ENCODE measurements at places on chromosomes 6 and 20.

- DNase-seq = no peak
Observed at GRCh38 chr20:37821696-37822095, 81.2 kb upstream of the VSTM2L start.

- DNase-seq = peak; percentile 24
Observed at GRCh38 chr6:141326426-141326825, 806.3 kb upstream of the GJE1 start.

DNA sequence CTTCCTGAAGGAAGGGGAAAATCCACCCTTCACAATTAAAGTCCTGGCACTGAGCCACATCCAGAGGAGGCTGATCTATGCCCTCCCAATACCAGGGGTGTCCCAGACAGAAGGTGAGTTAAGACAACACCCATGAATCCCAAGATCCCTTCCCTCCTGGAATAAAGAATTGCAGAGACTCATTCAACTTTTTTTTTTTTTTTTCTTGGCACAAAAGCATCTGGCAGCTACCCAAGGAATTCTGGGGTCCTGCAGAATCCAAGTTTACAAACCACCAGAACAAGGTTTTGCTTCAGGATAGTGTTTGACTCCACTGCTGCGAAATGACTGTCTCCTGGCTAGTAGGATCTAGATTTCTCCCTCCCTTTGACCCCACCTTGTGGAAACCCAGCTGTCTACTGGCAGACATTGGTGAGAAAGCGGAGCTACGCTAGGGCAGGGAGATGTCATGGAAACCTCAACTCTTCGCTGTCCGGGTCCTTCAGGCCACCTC is 37.4 kb downstream of the JAG1 start:
- no peak for DNase-seq

DNA sequence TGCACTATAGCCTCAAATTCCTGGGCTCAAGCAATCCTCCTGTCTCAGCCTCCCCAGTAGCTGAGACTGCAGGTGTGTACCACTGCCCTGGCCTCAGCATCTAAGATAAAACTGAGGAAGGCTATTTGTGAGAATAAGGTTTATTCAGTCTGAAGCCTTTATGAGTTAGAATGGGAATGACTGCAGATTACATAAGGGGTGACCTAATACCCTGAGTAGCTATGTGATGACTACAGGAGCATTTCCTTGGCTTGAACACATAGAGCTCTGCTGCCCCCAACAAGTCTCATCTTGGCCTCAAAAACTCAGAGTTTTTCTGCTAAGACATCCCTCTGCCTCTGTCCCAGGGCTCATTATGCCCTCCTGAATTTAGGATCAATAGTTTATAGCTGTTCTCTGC is 7.6 kb downstream of the GSS start:
- no peak for DNase-seq

DNA sequence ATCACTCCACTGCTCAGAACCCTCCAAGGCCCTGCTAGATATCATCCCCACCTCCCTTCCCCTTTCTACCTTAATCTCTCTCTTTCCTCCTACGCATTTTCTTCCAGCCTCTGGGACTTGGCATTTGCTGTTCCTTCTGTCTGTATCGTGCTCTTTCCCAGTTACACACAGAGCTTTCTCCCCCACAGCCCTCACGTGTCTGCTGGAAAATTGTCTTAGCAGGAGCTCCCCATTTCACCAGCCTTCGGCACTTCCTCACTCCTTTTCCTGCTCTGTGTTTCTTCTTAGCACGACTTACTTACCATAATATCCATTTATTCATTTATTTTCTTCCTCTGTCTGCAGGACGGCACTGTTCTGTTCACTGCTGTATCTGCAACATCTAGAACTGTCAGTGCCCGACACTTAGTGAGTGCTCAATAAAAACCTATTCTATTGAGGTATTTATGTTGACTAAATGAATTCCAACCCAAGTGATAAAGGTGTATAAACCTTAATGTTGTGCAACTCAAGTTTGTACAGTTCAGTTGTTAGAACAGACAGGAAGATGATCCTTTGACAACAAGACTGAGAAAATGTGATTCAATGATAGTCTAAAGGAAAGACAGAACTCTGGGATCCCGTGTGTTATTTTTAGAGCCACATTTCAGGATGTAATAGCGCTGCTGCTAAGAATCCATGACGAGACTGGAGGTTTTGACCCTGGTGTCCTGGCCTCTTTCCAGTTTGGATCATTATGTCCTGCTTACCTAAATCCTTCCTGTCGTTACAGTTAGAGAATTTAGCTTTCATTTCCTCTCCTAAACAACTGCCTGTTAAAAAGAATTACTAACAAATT is 170.1 kb upstream of the LAMP5 start:
- no peak for DNase-seq

GRCh38 chr6:118895261-118895560 is 1.3 kb downstream of the ASF1A start:
- no peak for DNase-seq

DNA sequence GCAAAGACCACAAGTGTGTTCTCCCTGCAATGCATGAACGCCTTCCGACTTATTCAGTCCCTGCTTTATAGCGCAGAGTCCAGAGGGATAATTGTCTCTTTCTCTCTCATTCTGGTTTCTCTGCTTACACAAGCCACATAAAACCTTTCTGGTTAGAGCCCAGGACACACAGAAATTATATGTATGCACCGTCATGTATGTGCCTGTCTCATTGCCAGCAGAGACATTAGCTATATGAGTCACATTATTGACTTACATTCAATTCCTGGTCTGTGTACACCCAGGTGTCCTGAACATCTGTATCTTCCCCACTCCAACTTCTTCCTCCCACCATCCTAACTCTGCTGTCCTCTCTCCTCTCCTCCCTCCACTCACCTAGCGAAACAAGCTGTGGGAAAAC is 44.0 kb downstream of the LRFN2 start:
- DNase-seq = no peak

- no peak for DNase-seq
Observed at GRCh38 chr6:133761706-133762105, 127.2 kb upstream of the TCF21 start.

- no peak for DNase-seq
Observed at GRCh38 chr6:4180652-4181255, 45.4 kb upstream of the ECI2 start.

- DNase-seq = no peak
Observed at GRCh38 chr6:125810445-125810844, 19.7 kb downstream of the NCOA7 start.

DNA sequence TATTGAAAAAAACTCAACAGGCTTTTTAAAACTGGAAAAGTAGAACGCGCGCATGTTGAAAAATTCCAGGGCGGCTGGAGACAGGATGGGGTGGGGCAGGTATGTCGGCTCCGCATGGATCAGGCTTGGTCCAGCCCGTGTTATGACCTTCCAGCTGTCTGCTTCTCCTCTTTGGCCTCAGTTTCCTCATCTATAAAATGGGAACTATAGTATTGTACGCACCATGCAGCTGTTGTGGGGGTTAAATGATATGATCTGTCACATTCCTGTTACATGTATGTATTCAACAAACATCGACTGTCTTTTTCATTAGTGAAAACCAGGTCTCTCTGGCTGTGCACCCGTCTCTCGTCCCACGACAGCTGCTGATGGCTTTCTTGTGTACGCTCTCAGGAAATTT is 18.8 kb downstream of the PHACTR3 start:
- DNase-seq = no peak

DNA sequence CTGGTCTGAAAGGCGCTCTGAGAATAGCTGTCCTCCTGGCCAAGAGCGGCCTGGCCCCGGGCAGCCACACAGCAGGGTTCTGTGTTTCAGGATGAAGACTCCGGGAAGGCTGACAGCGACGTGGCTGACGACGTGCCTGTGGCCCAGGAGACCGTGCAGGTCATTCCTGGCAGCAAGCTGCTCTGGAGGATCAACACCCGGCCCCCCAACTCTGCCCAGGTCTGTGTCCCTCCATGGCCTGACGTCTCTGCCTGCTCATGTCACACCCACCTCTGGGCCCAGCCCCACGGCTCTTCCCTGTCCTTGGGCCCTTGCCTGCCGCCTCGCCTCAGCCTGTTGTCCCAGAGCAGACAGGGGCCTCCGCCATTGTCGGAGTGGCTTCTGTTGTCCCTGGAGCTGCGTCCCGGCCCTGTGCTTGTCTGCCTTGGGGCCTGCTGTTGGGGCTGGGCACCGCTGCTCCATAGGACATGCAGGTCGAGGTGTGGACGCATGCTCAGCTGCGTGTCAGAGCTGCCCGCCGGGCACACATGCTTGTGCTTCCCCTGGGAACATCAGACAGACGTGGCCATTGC is 16.2 kb upstream of the ADRM1 start:
- no peak for DNase-seq

DNA sequence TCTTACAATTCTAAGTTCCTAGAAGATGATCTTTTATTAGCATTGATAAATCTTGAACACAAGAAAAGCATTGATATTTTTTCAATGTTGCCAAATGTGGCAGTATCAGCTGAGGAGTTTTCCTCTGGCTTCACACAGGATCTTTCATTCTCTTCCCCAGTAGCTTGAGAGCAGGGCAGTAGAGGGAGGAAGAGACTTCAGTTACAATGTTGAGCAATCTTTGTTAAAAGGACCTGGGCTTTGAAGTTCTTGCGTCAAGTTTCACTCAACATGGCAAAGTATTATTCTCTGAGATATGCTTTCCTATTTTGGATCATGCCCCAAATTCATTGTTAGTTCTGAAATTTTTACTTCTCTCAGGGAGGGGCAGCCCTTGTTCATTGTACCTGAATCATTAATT is 238.0 kb downstream of the COL12A1 start:
- DNase-seq = no peak

- no peak for DNase-seq
Observed at GRCh38 chr6:168377856-168378832, 58.6 kb upstream of the DACT2 start.

GRCh38 chr20:13299401-13299800 is 78.3 kb downstream of the ISM1 start:
- DNase-seq = no peak

- DNase-seq = no peak
Observed at GRCh38 chr6:133764008-133764753, 124.7 kb upstream of the TCF21 start.

GRCh38 chr6:39617026-39617425 is 108.2 kb downstream of the KIF6 start:
- no peak for DNase-seq

DNA sequence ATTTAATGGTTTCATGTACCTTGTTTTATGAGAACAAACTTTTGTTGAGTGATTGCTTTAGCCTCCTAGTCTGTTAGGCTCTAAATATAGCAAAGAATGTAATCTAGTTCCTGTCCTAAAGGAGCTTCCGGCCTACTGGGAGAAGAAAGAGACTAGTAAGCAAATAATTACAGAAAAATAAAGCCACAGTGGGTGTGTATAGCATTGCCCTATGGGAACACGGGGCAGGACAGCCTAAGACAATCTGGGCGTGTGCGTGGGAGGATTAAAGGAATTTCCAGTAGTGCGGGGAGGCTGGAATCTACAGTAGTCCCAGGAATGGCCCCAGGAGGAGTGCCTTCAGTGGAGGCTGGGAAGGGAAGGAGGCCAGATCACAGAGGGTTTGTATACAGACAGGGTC is 98.1 kb upstream of the AKAP12 start:
- no peak for DNase-seq

GRCh38 chr20:184288-184687 is 5.2 kb downstream of the DEFB128 start:
- DNase-seq = no peak

DNA sequence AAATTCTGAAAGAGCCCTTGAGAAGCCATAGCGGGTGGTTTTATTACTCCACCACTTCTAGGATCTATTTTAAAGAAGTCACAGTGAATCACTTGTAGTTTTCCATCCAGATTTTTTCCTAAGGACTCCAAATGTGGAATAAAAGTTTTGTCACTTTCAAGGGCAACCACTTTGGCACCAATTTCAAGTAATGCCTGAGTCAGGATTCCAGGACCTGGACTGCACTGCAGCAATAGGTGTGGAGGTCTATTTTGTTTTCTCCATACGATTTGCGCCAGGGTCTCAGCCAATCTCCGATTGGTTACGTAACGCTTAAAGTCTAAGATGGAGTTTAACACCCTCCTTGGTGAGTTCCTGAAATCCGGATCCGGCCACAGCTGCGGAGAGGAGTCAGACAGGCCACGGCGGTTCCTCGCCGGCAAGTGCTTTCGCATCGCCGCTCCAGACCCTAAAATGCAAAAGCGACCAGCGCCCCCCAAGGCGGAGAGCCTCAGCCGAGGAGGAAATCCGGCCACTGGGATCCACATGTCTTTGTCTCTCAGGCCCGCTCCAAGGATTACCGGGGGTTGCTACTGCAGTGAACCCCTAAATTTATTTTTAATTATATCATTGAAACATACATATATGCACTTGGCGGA is 18.6 kb upstream of the PPP1R3G start:
- DNase-seq = no peak

GRCh38 chr20:49132995-49133478 is 55.1 kb downstream of the STAU1 start:
- no peak for DNase-seq

- no peak for DNase-seq
Observed at GRCh38 chr6:156280065-156280464, 497.1 kb upstream of the ARID1B start.

DNA sequence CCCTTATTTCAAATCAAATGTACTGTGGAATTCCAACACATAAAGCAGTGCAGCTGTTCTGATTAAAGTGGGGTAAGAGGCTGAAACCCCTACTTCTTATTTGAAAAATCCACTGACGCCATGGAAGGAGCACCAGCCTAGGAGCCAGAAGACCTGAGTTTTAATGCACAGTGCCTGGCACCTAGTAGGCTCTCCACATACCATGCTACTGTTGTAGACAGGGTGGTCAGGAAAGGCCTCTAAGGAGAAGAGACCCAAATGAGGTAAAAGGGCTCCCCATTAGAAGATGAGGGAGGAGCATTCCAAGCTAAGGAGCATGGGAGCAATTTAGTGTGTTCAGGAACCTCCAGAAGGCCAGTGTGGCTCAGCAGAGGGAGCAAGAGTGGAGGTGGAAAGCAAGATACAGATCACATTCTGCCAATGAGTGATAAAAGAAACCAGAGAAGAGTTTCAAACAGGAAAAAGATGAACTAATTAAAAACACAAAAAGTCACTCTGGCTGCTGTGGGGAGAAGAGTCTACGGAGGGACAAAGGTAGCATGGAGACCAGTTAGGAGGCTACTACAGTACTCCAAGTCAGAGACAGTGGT is 11.8 kb upstream of the ZNF76 start:
- no peak for DNase-seq

GRCh38 chr6:39791850-39792539 is at the start of gene DAAM2:
Gene DAAM2, plus strand, starts transcription at chr6:39792376. Its CDS starts 63,927 bp downstream, at chr6:39856303.
- no peak for DNase-seq

DNA sequence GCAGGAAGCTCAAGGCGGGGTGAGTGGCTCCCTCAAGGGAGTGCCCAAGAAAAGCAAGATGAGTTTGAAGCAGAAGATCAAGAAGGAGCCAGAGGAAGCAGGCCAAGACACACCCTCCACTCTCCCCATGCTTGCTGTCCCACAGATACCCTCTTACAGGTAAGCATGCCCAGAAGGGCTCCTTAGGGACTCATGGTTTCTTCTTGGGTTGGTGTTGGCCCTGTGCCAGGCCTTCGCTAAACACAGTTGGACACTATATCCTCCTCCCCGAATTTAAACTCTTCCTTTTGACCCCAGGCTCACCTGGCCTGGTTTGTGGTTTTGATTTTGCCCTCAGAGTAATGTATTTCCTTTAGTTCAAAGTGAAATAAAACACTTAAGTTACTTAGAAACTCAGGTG is 5.1 kb downstream of the BRPF3 start:
- DNase-seq = no peak
